ENCODE measurements at places on chromosomes 12 and 14.
A peak's percentile ranks its signal among the peaks of the same experiment; 100 is the strongest.

DNA sequence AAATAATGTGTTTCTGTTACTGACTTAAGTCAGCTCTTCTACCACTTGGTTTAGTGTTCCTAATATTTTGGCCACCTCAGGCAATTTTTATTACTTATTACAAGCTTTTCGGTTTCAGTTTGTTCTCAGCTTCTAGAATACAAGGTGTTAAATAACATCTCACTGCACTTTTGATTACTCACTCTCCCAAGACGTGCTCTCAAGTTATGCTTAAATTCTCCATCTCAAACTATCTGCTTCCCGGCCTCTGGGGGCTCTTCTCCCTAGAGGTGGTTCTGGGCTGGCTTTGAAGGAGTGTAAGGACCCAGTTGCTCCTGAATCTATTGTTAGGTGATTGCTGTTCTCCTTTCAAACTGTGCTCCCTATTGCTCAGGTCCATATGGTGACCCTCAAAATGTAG is 193.9 kb upstream of the DDHD1 start:
- no peak for DNase-seq

DNA sequence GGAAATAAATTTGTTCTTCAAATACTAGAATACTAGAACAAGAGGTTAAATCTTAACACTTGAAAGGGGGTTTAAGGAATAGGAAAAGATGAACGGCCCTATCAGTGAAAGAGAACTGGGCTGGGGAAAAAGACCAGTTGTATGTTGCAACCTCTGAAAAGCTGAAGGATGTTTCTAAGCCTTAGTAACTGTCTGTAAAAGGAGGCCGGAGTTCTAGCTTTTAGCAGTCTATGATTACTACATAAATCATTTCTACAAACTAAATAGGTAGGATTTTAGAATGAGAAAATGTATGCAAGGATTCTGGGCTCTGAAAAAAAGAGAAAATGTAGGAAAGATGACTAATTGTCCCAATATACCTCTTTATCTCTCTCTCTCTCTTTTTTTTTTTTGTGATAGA is 4.9 kb downstream of the CERS5 start:
- no peak for DNase-seq

DNA sequence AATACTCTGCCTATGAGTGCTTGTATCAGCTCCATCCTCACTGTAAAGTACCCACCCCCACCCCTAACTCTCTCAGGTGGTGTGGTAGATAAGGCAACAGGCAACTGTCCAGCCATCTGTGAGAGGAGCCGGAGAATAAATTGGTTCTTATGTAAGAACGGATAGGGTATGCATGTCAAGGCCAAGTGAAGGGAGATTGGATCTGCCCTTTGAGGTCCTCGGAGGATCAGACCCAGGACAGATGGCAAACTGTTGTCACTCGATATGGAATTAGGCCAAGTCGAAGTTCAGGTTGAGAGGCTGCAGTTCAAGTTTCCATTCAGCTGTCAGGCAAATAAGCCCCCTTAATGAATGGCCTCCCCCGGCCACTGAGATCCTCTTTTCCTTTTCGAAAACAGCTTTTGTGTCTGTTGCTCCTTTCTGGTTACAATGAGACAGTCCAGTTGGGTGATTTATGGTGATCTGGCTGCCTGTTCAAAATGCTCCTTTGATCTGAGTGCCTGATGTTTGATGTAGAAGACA is 120.3 kb downstream of the VRK1 start:
- DNase-seq, result no peak

- DNase-seq, result no peak
Measured at GRCh38 chr14:74836251-74836960, 39.5 kb downstream of the PROX2 start.

DNA sequence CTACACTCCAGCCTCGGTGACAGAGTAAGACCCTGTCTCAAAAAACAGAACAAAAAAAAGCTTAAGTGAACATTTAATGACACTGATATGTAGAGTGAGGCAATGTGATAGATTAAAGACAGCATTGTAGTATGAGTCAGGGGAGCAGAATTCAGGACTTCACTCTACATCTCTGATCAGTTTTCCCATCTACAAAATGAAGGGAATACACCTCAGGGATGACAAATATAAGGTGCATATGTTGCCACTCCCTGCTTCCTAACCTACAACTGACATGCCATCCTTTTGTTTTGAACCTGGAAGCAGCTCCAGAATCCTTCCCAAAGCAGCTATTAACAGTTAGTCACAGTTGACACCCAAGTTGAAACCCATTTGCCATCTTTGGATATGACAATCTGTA is 30.9 kb upstream of the STRN3 start:
- DNase-seq, result no peak

DNA sequence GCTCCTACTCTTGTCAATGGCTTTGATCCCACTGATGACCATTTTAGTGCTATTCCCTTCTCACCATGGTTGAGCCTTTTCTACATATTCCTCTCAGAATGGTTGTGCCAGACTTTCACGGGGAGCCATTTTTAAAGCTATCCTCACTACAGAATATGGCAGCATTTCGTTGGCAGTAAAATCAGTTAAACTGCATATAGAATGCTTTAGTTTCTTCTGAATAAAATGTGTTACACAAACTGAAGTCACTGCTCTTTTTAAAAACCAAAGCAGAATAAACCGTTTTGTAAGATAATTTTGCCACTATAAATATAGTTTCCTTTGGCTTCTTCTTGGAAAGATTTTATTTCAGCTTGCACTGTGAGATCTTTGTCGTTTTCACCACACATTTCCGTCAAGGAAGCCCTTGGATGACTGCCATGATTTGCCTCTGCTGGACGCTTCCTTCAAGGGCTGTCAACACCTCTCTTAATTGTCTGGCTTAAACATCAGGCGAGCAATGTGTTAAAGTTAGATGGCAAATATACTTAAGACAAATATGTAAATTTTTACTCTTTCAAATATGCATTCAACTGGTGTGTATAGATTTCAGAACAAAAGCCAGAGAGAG is 624.2 kb downstream of the DIO2 start:
- no peak for DNase-seq

DNA sequence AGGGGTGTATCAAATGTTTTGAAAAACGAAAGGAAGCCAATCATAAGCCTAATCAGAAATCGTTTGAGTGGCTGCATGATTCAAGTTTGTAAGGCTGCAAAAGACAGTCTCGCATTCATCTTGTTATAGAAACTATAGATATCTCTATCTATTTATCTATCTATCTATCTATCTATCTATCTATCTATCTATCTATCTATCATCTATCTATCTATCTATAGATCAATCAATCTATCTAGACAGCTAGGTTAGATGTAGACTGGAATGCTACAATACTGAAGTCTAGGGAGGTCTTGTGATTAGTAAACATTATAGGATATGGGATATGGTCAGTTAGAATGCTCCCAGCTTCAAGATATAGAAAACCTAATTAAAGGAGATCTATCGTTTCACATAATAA is 52.2 kb upstream of the BTG1 start:
- no peak for DNase-seq

DNA sequence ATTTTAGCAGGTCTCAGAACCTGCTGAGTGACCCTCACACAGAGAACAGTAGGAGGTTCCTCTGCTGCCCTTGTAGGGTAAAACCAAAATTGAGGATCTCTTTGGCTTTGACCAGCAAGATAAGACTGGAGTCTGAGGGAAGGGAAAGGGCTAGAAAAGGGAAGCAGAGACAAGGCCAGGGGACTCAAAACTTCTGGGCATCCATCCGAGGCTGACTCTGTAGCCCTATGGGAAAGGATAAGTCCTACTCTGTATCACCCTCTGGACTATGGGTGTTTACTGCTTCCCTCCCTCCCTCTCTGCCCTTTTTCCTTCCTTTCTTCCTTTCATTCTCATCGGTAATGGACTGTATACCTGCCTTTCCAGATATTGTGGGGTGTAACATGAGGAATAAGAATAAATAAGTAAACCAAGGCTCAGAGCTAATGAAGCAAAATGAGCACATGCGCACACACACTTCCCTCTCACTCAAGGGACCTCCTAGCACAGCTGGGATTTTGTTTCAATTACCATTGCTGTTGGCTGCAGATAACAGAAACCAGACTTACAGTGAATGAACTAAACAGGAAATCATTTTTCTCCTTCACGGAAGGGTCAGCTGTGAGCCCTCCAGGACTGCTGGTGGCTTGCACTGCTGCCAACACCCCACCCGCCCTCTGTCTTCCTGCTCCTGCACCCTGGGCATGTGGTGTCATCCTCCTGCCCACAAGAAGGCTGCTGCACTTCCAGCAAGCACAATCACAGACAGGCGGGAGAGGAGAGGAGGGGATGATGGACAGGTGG is 404.4 kb upstream of the CCDC196 start:
- no peak for DNase-seq

- no peak for DNase-seq
Measured at GRCh38 chr12:120402217-120402616, 33.3 kb upstream of the MSI1 start.

- no peak for DNase-seq
Measured at GRCh38 chr12:108394196-108394595, 55.1 kb upstream of the CMKLR1 start.

- no peak for DNase-seq
Measured at GRCh38 chr12:130877333-130877732, 5.5 kb downstream of the RAN start.

DNA sequence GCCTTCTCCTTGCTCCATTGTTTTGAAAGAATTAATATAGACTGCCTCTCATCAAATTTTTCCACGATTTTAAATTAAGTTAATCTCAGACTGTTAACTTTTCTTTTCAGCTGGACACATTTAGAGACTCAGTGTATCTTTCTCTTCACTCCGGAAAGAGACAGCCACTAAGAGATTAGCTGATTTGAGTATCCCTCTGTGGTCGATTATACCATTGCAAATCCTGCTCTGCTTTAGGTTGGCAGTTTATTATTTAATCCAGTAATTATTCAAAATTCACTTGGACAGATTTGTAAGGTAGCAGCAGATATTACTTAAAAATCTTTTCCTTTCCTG is 588 bp upstream of the TWF1 start:
- DNase-seq, result no peak

DNA sequence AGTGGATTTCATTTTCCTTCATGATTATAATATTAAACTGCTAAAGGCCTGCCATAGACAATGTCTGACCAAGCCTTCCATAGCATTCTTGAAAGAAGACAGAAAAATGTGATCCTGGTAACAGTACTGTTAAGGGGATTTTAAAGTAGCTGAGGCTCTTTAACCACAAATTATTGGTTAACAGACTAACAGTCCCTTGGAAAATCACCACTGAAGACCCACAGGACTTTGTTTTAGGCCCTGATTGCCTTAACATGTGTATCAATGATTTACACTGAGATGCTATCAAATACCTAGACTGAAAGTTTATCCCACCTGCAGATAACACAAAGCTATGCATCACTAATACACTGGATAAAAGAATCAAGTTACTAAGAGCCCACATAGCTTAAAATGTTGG is 6.0 kb downstream of the KRT79 start:
- DNase-seq, result no peak

DNA sequence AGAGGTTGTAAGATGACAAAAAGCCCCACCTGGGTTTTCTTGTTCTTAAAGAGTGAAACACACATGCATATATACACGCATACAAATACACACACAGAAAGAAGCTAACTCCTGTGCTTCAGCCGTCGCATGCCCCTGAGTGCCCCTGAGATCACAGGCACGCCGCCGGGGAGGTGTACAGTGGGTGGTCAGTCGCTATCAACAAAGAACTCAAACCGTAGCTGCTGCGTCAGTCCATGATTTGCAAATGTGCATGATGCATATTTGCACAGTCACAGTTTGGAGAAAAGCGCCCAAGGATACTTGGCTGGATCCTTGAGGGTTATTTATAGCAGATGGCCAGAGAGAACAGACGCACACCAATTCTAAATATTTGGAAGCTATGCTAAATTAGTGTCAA is 206.9 kb downstream of the TMEM132D start:
- no peak for DNase-seq

- DNase-seq, result no peak
Measured at GRCh38 chr12:124073356-124074035, 100.5 kb downstream of the ZNF664 start.

DNA sequence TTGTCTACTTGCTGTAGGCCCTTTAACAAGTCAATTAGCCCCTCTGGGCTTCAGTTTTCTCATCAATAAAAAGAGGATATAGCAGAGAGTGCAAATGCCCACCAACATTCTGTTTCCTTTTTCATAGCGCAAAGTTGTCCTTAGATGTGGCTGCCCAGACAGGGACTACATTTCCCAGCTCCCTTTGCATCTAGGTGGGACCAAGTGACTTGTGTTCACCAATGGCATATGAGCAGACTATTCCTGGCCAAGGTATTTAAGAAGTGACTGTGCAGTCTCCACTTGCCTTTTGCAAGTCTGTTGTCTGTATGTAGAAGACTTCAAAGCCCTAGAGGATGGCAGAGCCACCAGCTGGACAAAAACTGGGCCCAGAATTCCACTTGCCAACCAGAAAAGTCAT is 59.7 kb downstream of the DAO start:
- DNase-seq, result no peak

DNA sequence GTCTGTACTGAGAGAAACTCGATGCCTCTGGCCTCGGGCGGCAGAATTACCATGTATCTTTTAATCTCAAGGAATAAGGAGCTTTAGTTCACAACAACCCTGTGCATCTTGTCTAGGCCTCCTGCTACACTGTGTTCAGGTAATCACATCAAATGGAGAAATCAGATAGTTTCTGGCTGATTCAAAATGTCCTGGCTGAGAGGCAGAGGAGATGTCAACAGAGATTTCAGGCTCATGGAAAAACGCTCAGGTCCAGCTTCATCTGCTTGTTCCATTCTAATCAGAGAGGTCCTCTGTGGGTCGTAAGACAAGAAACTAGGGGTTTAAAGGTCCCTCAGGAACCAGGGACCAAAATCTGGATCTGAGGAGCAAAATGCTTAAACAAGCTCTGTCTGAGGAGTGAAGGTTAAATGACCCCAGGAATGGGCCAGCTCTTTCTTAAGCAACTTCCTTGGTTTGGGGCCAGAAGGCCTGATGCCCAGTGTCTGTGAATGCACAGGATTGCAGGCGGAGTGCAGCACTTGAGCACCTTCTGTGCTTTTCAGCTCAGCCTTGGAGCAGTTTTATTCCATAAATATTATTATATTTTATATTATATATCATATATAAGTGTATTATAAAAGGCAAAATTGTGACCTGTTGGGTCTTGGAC is 170.2 kb upstream of the PRICKLE1 start:
- DNase-seq, result peak; percentile 84

DNA sequence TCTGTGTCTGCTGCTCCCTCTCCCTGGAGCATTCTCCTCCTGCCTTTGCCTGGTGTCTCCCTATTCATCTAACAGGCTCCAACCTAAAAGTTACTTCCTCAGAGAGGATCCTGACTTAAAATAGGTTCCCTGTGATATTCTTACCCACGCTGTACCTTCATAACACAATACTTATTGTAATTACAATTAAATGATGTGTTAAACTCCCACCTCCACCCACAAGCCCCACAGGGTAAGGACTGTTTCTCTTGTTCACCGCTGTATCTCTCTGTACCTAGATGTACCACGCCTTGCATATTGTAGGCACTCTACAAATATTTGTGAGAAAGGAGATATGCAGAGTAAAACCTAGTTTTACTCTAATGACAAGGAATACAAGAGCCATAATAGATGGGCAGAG is 5.0 kb downstream of the HEBP1 start:
- no peak for DNase-seq

DNA sequence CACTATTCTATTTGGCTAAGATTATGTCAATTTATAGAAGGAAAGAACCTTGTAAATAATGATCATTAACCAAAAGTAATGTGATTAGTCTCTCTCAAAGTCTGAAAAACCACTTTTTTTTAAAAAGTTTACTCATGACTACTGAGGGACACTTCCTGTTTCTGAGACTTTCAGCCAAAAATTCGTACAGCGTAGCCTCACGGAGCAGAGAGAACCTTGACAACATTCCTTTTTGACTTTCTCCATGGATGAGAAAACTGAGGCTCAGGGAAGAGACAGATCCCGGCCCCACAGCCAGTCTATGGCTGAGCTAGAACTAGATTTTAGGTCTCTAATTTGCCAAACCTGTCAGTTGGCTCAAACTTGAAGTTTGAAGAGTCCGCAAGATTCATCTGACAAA is 68.2 kb downstream of the DAD1 start:
- DNase-seq, result no peak

Measured in right atrium auricular region (tissue), 2 donors.